ENCODE measurements at places on chromosomes 12 and 14.

GRCh38 chr14:93628048-93628447 lies 160.2 kb downstream of the PRIMA1 start:
- no peak for DNase-seq

DNA sequence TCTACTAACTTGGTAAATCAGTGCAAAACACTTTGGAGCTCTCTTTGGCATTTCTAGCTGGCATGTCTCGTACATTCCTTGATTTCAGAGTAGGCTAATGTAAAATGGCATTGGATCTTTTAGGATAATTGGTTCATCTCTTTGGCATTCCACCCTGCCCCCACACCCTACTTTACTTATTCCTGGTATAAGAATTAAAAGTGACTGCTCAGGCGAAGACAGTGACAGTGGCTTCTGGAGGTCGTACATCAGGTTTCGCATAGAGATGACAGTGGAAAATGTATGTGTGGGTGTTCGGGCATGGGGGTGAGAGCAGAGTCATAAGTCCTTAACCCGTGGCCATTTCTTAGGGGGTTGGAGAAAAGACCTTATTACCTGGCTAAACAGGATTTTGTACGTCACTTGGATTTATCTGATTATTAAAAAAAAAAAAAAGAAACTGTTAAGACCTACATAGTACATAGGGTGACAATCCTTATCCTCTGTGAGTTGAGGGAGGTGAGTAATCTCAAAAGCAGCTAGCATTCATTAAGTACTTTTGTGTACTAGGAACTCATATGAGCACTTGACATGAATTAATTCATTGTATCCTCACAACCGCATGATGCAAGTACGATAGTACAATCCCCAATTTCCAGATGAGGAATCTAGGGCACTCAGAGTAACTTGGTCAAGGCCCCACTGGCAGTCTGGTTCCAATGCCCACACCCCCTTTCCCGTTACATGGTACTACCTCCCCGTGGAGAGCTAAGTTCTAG lies 22.4 kb upstream of the KCNK13 start:
- DNase-seq: no peak

DNA sequence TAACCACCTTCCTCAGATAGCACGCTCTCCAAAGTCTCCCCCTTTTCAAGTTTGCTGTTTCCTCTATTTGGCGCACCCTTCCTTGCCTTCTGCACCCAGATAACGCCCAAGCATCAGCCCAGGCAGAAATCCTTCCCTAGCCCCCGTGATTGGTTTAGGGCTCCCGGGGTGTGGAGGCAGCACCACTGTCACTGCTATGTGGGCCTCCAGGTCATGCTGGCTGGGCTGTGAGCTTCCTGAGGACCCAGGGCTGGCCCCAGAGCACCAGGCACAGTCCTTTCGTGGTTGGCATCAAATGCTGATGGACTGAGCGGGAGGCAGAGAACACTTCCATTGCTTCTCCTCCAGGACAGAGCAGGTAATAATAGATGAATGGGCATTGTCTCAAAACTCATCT lies 311.4 kb downstream of the BCL11B start:
- no peak for DNase-seq

- no peak for DNase-seq
Measured at GRCh38 chr12:108635201-108635996, 1.7 kb upstream of the SELPLG start.

GRCh38 chr14:77805706-77806105 lies 5.8 kb downstream of the ADCK1 start:
- no peak for DNase-seq

- DNase-seq: no peak
Measured at GRCh38 chr12:24945845-24946244, 3.1 kb downstream of the BCAT1 start.

DNA sequence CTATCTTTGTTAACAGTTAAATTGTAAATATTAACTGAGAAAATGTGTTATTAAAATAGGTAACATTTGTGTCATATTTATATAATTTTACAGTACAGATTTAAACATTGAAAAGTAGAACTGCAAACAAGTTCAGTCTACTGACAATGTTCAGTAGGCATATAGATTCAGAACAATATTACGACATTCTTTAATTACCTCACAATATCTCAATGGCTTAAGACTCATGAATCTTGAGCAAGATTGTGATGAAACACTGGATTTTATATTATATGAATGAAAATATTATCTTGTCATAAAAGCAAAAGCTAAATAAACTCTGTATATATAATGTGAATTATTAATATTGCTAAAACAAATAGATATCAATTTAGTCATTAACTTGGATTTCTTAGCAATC lies 194.9 kb downstream of the ADAMTS20 start:
- DNase-seq: no peak

DNA sequence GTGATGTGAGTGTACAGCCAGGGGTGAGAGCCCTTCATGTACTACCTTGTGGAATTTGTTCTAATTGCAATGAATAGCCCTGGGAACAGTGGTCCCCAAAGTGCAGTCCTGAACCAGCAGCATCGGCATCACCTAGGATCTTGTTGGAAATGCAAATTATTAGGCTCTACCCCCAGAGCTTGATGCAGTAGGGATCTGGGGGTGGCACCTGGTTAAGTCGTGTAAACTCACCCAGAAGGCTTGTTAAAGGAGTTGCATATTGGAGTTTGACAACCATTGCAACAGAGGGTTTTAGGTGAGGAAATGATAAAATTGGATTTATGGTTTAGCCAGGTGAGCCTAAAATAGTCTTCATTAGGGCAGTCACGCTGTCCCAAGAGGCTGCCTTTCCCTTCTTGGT lies 73.2 kb downstream of the PLEKHG3 start:
- no peak for DNase-seq

DNA sequence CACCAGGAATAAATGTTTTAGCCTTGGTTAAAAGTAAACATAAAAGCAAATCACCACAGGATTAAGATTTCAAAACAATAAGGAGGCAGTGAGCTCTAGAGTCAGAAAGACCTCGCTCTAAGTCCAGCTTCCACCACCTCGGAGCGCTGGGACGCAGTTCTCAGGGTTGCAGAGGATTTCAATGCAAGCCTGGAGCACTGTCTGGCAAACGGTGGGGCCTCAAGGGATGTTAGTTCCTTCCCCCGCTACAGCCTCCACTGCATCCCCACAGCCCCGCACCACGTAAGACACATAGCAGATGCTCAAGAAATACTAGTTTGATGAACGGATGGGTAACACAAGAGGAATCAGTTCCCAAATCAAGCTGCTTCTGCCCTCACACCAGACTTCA lies 39.3 kb upstream of the TMCC3 start:
- DNase-seq: no peak

- DNase-seq: no peak
Measured at GRCh38 chr12:75479963-75480461, 543 bp upstream of the GLIPR1 start.

- DNase-seq: no peak
Measured at GRCh38 chr14:81350344-81351130, 49.6 kb downstream of the STON2 start.

DNA sequence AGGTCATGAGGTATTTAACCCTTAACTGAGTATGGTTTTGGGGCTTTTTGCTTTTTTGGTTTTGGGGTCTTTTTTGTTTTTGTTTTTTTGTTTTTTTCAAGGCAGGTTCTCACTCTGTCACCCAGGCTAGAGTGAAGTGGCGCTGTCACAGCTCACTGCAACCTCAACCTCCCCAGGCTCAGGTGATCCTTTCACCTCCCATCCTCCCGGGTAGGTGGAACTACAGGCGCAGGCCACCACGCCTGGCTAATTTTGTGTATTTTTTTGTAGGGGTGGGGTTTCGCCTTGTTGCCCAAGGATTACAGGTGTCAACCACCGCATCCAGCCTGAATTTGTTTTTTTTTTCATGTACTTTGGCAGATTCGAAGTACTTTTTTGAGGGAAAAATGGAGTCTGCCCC lies 19.9 kb downstream of the RAP1B start:
- no peak for DNase-seq

DNA sequence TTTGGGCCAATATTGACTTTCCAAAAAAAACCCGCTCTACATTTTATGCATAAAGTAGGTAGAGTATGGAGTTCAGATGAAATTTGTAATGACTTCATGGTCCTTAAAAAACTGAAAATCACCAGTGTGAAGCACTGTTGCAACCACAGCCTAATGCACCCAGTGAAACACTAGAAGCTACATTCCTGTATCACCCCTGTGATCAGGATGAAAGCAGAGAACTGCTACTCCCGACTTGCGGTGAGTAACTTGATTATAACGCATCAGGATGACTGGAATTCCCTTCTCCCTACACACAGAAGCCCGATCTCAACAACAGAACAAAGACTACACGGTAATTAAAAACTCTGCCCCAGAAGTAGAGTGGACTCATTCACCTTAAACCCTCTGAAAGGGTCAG lies 33.8 kb downstream of the SPTB start:
- no peak for DNase-seq

GRCh38 chr14:57378661-57379060 lies 11.7 kb upstream of the NAA30 start:
- DNase-seq: no peak

DNA sequence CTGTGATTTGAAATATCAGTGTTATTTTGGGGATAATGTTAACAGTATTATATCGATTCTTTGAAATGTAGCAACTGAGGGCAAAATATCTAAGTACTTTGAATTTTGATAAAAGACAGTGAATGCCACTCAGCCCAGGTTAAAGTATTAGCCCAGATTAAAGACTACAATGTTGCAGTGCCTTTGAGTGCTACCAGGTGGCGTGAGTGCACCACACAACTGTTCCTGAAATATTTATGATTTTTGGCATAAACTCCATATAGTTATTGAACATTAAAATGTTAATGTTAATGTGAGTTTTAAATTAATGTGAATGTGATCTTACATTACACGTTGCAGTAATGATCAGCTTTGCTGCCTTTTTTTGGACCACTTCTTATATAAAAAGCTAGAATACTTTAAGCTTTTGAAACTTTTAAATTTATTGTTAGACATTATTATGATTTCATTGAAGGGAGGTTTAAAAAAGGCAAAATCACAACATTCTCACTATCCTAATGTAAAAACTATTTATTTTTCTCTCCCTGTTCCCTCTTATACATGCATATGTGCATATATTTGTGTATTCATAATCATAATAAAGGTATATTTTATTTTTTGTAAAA lies 22.5 kb downstream of the MRPS35 start:
- DNase-seq: peak; percentile 35

- DNase-seq: no peak
Measured at GRCh38 chr12:41221491-41221890, 33.4 kb downstream of the PDZRN4 start.

- DNase-seq: no peak
Measured at GRCh38 chr12:130371296-130371695, 33.6 kb downstream of the PIWIL1 start.

DNA sequence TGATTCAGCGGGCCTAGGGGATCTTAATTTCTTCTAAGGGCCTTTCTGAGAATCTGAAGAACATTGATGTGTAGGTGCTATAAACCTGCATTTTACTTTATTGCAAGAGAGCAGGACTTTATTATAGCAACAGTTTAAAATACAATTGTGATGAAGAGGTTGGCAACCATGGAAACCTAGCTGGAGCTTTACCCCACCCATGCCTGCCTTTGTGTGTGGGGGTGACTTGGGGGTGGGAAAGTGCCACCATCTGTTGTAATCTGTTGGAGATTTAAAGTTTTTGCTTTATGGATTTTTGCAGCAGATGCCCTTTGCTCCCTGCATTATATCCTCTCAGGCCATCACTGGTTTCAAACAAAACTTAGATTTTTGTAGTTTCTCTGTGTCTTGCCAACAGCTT lies 64.6 kb downstream of the ATG14 start:
- DNase-seq: no peak

DNA sequence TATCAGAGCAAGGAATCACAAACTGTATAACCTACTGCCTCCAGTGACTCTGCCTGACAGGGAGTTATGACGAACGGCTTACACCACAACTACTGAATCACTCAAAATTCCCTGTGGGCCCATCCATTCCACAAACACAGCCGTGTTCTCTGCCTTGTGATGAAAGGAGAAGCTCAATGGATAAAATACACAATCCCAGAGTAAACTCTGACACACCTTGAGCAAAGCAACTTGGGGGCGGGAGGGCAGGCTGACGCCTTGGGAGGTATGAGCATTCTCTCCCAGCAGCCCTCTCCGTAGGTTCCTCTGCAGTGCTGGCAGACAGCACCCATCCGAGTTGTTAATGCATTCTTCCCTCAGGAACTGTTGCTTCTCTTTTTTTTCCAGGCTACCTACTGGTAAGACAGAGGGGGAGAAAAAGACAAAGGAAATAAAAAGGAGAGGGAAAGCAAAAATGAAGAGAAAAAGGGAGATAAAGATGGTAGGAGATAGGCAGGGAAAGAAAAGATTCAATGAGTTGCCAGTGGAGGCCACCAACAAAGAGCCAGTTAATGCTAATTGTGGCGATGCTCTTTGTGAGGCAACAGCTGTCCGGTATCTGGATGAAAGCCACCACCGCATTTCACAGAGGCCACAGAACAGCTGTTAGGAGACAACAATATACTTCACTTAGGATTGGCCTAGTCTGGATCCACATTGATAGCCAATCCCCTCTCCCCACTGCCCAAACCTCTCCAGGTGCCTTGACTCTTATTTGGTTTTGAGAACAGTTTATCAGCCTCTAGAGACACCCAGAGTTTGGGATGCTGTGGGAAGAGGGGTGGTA lies 4.7 kb upstream of the DIO2 start:
- DNase-seq: no peak

DNA sequence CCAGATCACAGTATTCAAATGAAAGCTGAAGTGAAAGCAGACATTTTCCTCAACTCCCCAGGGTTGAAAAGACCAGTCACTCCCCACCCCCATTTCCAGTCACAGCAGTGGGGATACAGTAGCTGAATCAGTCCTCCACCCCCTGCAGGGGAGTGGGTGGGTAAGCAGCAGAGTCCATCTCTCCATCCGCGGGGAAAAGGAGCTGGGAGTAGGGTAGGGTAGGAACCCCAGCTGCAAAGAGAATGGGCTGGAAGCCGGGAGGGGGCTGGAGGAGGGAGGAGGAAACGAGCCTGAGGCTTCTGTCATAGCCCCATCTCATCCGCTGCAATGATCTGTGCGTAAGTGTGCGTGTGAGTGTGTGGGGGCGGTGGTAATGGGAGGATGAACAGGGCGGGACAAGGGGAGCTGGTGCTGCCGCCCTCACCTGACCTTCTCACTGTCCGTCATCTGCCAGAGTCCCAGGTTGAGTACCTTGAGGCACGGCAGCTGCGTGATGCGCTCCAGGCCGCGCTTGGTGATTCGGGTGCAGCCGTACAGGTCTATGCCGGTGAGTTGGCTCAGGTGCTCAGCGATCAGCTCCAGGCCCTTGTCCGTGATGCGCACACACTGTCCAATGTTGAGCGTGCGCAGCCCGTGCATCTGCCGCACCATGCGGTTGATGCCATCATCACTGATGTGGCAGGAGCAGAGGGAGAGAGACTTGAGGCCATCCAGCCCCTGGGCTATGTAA lies 1.8 kb downstream of the FBXL14 start:
- DNase-seq: no peak

- DNase-seq: no peak
Measured at GRCh38 chr12:9674226-9674590, 4.7 kb downstream of the CLEC2D start.

GRCh38 chr12:42076976-42077375 lies 67.7 kb downstream of the GXYLT1 start:
- no peak for DNase-seq

GRCh38 chr14:30808576-30808975 lies 65.8 kb upstream of the COCH start:
- DNase-seq: no peak

GRCh38 chr12:43580601-43581000 lies 28.6 kb upstream of the ADAMTS20 start:
- DNase-seq: no peak
